ENCODE measurements at places on chromosomes 12 and 14.

GRCh38 chr12:51883295-51883694 lies 4.6 kb upstream of the ANKRD33 start:
- DNase-seq: no peak

GRCh38 chr12:41277100-41277945 lies 89.2 kb downstream of the PDZRN4 start:
- DNase-seq: peak; percentile 39

DNA sequence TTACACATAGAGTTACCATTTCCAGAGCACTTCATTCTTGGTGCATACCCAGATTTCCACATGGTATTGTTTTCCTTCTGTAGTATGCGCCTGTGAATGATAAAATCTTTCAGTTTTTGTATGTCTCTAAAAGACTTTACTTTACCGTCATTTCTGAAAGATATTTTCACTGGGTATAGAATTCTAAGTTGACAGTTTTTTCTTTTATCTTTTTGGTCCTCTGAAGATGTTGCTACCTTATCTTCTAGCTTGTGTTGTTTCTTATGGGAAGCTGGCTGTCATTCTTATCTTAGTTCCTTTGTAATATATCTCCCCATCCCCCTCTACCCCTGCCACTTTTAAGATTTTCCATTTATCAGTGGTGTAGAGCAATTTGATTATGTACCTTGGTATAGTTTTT lies 36.7 kb downstream of the PRMT8 start:
- DNase-seq: no peak

- DNase-seq: no peak
Observed at GRCh38 chr12:43978556-43978955, 142.7 kb downstream of the TMEM117 start.

- DNase-seq: no peak
Observed at GRCh38 chr12:29574500-29574899, 77.0 kb upstream of the OVCH1 start.

DNA sequence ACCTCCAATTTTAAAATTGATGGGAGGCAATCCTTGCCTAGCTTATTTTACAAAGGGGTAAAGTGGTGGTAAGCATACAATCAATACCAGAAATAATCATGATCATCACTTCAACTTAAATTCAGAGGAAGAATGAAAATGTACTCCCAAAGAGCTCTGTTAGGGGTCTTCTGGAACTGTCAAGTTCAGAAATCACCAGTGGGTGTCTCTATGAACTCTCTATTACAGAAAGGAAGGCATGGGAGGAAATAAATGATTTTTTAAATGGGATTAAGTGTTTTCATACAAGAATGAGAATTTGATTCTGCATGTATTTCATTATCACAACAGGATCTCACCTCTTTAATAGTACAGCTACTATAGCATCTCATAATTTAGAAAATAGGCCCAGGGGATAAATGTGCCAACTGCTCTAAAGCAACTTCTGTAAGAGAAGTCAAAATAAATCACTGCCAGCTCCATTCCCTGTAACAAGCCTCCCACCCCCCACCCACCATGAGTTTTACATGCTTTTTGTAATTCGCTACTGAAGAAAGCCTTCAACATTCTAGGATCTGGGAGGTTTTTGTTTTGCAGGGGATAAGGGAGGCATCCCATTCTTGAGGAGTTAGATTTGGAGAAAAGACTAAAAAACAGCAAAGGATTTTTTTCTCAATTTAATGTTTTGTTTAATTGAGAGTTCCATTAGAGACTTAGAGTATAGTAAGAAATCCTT lies 9.7 kb downstream of the DCP1B start:
- DNase-seq: no peak

GRCh38 chr14:83461521-83461920 lies 1927.9 kb upstream of the SEL1L start:
- peak; percentile 46 for DNase-seq

- no peak for DNase-seq
Observed at GRCh38 chr12:94678849-94679248, 28.5 kb upstream of the TMCC3 start.

DNA sequence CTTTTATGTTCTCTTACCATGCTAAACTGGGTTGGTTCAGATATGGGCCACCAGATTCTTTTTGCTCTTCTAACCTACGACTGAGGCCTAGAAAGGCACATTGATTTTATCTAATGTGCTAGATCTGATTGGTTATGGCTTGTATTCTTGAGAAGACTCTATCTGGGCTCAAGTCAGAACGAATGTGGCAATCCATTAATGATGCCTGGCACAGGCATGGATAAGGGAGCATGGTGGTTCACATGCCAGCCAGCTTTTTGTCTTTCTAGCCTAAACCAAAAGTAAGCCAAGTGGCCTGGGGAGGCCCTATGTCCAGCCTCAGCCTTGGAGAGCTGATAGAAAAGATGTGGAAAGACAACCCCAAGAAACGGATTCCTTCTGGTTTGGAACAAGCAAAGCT lies 82.7 kb downstream of the KNTC1 start:
- no peak for DNase-seq

All from fibroblast of skin of right biceps (primary cell).